Fibroblast of the aortic adventitia (primary cell): ENCODE measurements at places on chromosomes 1 and 21.

DNA sequence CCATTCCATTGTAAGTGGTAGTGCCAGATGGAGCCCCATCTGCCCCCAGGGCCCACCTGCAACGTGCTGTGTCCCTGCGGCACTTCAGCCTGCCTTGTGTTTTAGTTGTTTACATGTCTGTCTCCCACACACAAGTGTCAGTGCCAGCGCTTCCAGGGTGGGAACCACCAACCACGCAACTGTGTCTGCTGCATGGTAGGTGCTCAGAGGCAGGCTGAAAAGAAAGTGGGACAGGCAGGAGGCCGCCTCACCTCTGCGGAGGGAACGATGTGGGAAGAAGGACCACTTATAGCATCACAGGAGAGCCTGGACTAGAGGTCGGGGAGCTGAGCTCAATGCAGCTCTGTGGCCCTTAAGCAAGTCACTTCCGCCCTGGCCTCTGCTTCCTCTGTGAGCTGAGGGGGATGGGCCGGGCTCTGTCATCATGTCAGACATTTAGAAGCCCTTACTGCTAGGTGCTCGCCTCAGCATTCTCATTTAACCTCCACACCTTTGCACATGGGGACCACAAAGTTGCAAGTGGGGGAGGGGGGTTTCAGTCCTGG, 17.9 kb downstream of the SLC9A1 start:
- DNase-seq: no peak

DNA sequence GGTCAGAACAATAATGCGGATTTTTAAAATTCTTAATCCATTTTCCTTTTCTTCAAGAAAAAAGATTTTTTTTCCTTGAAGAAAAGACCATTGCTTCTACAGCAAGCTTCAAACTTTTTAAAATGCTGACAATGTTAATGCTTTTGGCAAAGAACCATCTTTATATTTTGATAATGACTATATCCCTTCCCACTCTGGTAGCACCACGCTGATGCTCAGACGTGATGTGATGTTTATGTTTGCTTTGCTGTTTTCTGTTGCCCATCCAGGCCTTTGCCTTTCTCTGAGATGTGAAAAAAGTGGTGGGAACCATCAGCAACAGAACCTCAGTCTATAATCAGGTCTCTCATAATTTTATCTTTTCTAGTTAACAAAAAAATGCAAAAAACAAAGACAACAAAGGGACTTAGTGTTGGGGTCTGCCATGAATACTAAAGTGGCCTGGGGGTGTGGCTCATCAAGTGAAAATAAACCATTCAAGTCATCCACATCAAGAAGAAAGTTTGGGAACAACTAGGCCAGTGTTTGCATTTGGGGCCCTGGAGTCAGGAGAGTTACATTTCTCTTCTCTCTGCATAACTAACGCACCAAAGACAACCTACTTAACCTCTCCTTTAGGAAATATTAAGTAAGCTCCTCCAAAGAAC, 244.6 kb upstream of the DMRTA2 start:
- DNase-seq: no peak

DNA sequence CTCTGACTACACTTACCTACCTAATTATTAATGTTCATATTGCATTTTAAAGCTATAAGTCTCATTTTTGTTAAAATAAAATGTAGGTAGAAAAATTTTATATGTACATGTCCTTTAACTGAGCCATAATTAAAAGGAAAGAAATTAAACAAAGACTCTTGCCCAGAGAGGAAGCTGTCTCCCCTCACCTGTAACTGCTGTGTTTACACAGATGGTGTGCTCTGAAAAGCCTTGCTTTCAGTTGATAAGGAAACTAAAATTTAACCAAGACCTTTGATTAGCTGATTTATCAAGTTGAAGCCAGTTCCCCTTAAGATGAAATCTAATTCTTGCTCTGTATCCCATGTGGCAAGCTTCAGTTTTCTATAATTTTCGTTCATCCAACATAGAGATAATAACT, 213.5 kb downstream of the LYPLAL1 start:
- DNase-seq: no peak

DNA sequence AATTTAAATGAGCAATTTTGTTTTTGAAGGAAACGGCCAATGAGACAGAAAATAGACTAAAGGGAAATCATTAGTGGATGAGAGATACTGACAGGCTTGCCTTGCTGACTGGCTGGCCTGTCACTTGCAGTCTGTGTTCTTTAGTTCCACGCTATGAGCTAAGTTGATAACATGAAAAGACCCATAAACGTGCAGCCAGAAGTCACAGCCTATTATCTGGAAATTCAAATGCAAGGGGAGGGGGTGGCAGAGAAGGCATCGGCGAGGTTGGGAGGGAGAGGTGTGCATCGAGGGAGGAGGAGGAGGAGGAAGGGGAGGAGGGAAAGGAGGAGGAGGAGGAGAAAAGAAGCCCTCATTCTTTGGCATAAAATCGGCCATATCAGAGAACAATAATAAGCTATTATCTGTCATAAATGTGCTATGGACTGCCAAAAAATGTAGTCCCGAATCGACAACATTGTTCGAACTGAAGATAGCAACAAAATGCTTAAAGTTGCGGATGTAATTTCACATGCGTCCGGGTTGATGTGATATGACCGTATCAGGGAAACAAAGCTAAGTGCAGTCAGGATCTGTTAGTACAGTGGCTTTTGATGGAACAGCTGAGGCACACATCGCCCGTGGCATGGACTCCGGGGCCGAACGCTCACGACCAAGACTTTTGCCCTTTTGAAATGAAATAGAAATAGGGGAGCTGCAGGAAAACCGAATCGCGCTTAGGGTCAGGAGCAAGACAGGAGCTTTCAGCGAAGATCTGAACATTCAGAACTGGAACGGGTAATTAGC, 11.6 kb upstream of the BARHL2 start:
- DNase-seq: no peak

DNA sequence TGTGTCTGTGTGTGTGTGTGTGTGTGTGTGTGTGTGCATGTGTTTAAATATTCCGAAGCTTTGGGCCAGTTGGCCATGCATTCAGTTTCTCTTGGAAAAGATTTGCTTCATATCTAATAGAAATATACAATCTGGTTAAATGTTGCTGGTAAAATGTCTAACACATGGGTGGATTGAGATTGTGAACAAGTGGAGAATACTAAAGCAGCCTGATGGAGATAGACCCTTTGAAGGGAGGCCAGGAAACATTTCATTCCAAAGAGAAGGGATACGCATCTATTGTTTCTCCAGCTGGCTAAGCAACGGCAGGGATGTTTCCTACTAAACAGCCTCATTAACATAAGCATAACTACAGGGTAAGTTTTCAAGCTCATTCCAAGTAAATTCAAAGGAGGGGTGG, 257.5 kb upstream of the PTBP2 start:
- DNase-seq: peak; percentile 49

GRCh38 chr1:25042331-25043227, 112.5 kb upstream of the RUNX3 start:
- no peak for DNase-seq
